ENCODE measurements at places on chromosomes 1 and 21.

- no peak for DNase-seq
Observed at GRCh38 chr1:14756589-14757285, 158.3 kb downstream of the KAZN start.

GRCh38 chr21:43991447-43991991 lies 20.6 kb upstream of the TRAPPC10 start:
- DNase-seq: no peak

DNA sequence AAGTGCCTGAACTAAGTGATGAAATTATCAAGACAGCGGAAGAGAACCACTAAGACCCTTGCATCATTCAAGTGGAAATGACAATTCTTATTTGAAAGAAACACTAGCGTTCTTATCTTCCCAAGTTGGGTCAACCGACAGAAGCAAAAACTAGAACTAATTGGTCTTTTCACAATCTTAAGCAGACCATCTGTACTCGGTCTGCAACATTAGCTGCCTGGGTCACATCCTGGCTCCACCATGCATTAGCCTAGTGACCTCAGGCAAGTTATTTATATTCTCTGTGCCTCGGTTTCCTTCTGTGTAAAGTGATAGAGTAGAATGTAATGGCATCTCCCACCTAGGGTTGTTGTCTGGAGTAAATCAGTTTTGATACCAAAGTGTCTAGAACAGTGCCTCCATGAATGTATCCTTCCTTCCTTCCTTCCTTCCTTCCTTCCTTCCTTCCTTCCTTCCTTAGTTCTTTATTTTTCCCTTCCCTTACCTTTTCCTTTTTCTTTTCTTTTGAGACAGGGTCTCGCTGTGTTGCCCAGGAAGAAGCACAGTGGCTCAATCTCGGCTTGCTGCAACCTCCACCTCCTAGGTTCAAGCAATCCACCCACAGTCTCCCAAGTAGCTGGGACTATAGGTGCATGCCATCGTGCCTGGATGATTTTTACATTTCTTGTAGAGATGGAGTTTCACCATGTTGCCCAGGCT lies 6.0 kb downstream of the COLGALT2 start:
- no peak for DNase-seq

GRCh38 chr1:38781872-38782617 lies 77.5 kb downstream of the RRAGC start:
- DNase-seq: no peak
